ENCODE measurements at places on chromosomes 3 and 15.

DNA sequence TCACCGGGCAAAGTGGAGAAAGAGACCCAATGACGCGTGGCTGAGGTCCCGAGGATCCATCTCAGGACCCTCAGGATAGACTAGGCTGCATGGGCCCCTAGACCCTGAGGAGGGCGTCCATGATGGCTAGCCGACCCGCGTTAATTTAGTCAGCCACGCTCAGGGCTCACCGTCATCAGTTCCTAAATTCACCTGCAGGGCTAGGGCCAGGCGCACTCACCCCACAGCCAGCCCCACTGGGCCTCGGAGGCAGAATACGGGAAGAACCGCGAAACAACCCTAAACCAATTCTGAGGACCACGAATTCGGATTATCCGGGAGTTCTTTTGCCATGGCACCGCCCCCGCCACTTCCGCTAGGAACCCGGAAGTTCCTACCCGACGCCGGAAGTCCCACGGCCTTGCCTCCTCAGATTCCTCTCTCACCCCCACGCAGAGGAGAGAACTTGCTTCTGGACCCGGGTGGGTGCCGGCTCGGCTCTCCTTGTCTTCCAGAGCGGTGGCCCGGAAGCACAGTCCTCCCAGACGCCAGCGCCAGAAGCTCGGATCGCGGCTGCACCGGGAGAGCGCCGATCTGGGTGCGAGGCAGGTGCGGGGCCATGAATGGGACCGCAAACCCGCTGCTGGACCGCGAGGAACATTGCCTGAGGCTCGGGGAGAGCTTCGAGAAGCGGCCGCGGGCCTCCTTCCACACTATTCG is at the start of the genes EAF1 and METTL6:
Gene EAF1 (plus strand): TSS at position 417 of the 699 bp plus-strand sequence. CDS start 182 bp downstream, at position 599.
Gene METTL6 (minus strand): TSS at position 363 of the 699 bp plus-strand sequence. CDS start 1,033 bp downstream, outside the sequence.
- peak; percentile 93 for DNase-seq

GRCh38 chr15:72592097-72592496 is 62.4 kb upstream of the GOLGA6B start:
- DNase-seq: no peak

DNA sequence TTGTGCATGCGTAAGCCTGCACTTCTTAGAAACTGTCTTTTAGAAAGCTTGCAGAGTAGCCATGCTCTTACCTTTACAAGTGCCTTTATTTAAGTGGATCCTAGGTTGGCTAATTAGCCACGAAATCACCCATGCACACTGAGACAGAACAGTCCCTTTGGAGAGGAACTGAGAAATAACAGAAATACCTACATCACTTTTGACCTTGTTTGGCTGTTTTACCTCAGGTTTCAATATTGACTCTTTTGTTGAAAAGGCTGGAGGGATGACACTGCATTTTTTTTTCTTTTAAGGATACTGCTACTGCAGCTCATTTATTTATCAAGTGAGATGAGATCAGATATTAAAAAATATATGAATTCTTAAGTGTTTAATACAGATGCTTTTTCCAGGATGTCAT is 155.6 kb upstream of the GOLIM4 start:
- no peak for DNase-seq

- DNase-seq: no peak
Measured at GRCh38 chr3:169323578-169324451, 339.7 kb downstream of the MECOM start.

- no peak for DNase-seq
Measured at GRCh38 chr15:27589260-27589659, 509.9 kb downstream of the OCA2 start.

DNA sequence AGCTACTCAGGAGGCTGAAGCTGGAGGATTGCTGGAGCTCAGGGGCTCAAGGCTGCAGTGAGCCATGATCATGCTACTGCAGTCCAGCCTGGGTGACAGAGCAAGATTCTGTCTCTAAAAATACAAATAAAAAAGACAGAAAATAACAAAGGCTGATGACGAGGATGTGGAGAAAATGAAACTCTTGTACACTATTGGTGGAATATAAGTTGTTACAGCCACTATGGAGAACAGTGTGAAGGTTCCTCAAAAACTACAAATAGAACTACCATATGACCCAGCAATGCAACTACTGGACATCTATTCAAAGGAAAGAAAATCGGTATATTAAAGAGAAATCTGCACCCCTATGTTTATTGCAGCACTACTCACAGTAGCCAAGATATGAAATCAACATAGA is 526.7 kb upstream of the NAALADL2 start:
- DNase-seq: no peak

GRCh38 chr3:144097163-144097562 is 125.5 kb downstream of the DIPK2A start:
- DNase-seq: no peak

- peak; percentile 81 for DNase-seq
Measured at GRCh38 chr3:138417559-138417982, 16.8 kb upstream of the ESYT3 start.

DNA sequence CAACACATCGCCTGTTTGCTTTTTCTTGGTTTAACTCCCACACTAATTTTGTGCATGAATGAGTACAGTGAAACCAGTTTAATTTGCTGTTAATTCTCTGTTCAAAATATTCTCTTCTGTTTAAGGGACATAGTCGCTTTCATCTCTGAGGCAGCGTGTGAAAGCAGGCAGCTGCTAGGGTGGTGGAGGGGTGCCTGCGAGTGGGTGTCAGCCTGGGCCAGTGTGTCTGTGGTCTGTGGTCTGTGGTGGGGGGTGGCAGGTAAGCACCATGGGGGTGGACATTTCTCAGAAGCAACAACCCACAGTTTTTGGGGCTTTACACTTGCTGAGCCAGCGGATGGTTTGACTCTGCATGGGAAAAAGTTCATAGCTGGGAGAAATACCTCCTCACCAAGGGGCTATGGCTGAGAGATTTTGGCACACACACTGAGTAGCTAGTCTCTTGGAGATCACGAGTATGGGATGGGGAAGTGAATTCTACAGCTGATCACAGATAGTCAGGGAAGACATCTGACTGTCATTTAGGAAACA is 109.2 kb downstream of the EPHB1 start:
- DNase-seq: no peak

GRCh38 chr3:48945432-48945831 is 26.8 kb downstream of the ARIH2 start:
- DNase-seq: no peak

- DNase-seq: no peak
Measured at GRCh38 chr15:100339999-100340398, 1.8 kb downstream of the ADAMTS17 start.

DNA sequence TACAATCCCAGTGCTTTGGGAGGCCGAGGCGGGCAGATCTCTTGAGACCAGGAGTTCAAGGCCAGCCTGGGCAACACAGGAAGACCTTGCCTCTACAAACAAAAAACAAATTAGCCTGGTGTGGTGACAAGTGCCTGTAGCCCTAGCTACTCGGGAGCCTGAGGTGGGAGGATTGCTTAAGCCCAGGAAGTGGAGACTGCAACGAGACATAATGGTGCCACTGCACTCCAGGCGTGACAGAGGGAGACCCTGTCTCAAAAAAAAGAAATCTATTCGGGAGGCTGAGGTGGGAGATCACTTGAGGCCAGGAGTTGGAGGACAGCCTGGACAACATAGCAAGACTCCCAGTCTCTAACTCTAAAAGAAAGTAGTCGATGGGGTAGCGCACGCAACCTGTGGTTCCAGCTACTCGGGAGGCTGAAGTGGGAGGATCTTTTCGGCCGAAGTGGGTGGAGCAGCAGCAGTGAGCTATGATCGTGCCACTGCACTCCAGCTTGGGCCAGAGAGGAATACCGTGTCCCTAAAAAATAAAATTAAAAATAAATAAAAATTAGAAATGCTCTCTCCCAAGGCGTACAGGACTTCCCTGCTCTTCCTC is 775 bp downstream of the C3orf33 start:
- no peak for DNase-seq

GRCh38 chr15:92821491-92822116 is 78.5 kb upstream of the CHD2 start:
- DNase-seq: no peak

DNA sequence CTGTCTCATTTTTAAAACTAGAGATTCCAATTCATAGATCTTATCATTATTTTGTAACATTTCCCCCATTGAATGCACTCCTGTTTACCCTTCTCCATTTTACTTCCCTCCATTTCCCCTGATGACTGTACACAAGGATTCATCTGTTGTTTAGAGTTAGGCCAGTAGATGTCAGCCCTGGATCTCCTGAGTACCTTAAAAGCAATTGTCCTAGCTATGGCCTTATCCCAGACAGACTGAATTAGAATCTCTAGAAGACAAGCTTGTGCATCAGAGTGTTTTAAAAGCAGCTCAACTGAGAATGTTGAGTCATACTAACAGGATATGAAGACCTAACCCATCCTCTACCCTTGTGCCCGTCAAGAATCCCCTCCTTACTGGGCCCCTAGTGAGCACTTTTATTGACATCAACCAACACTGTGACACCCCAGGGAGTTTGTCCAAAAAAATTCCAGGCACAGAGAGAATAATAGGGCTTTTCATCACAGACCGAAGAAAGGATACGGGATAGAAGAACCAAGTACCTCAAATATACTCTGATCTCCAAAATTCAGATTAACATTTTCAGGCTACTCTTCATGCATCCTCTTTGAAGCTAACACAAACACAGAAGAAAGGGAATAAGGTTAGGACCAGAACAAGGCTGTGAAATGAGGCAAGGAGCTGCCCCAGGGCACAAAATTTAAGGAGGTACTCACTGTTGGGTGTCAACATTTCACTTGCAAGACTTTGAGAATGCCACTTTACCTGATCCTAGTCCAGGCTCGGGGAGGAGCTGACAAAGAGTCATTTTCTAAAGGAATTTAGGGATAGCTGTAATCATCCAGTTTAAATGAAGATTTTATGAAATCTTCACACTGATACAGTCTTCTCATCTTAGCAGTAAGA is 17.1 kb downstream of the ZBED2 start:
- no peak for DNase-seq

DNA sequence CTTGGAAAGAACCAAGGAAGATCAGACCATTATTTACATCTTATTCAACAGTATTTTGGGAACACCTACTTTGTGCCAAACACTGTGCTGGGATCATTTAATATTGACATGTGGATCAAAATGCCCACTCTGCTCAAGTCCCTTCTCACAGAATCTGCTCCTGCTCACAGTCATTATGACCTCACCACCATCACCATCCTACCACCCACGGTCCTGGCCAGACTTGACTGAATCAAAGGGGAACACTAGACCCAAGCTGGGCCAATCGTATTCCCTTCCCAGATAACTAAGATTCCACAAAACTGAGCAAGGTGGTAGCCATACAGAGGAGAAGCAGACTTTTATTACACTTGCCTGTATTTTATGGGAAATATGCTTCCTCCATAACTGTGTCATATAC is 3.4 kb upstream of the CEP152 start:
- DNase-seq: no peak

DNA sequence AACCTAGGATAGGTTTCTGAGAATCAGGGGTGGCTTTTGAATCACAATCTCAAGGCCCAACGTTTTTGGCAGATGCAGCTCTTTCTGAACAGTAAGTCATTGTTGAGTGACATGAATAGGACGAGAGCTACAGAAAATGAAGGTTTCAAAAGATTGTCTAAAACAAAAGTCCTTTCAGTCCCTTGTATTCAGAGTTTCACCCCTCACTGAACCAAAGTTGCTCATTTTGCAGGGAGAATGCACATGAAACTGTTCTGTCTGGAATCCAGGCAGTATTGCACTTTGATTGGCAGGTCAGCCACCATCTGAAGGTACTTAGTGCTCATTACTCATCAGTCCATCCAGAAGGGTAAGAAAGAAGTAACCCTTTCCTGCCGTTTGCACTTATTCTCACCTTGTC is 24.1 kb upstream of the RASGRP1 start:
- DNase-seq: no peak

- no peak for DNase-seq
Measured at GRCh38 chr15:67841513-67841762, 1.6 kb upstream of the RNU6-1 start.

DNA sequence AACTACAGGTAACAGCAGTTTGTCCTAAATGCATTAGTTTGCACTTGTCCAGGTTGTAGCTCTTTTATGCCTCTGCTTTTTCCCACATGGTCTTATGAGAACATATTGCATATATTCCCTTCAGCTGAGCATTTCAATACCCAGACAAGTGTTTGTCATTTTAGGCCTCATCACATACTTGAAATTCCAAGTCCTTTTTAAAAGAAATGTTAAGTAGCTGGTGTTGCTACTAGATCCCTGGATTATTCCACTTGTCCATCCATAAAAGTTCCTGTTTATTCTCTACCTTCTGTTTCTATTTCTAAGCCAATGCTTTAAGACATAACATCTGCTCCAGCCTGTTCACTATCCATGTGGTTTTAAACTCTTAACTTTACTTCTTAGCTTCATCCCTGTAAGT is 128.4 kb downstream of the NECTIN3 start:
- no peak for DNase-seq

DNA sequence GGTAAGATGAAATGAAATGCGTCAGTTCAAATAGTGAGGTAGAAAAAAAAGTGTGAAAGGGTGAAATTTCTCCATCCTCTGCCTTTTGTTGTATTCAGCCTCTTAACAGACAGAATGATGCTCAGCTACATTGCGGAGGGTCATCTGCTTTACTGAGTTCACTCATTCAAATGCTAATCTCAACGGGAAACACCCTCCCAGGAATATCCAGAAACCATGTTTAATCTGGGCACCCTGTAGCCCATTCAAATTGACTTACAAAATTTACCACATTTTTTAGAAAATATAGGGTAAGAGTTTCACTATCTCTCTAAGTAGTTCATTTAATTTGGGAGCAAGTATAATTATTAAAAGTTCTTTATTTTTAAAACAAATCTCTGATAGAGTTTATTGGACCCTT is 42.9 kb downstream of the C3orf38 start:
- no peak for DNase-seq

GRCh38 chr15:29840054-29840453 is 17.8 kb upstream of the TJP1 start:
- DNase-seq: no peak
